Activated naive CD8-positive, alpha-beta T cell treated with anti-CD3 and anti-CD28 coated beads for 36 hours (primary cell): ENCODE measurements at places on chromosomes 3 and 15. TPM values are rescaled to one million over a fixed set of nuclear protein-coding genes. Genes with fewer than 3 reads are reported as not detected.

ATP13A3 gene
- 124 TPM for total RNA-seq

- H3K27ac ChIP-seq = peak overlapping the region; percentile 40
- H3K36me3 ChIP-seq = no peaks in the 10 kb centered on the region
- no peaks in the 10 kb centered on the region for H3K27me3 ChIP-seq
Measured at GRCh38 chr3:53269888-53270880, 14.4 kb upstream of the TKT start.

DNA sequence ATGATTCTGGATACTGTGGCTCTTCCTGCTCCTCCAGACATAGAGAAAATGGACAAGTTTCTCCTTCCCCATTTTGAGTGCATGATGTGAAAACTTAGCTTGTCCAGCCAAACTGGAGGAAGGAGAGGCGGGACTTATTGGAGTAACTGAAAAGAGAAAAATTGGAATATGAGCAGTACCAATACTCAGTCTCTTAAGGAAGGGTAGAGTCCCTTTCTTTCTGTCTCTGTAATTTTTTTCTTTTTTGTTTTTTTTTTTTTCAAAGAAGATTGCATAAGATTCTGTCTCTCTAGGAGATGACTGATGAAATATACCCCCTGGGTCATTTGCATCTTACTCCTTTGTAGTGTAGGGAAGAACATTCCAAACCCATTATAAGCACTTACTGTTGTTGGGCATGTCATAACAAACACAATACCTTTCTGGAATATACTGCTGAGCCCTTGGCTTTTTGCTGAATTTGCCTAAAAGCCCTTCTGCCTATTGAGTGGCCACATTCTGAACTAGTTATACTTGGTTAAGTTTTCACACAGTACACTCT lies 498.1 kb upstream of the TPRG1 start:
- peaks cover 7% of the 10 kb centered on the region for H3K36me3 ChIP-seq
- no peaks in the 10 kb centered on the region for H3K27me3 ChIP-seq
- no peak for DNase-seq
- no peak overlapping the region for H3K4me3 ChIP-seq
- H3K4me1 ChIP-seq = peaks cover 12% of the 10 kb centered on the region

GRCh38 chr3:154421083-154421482 lies 8.9 kb downstream of the GPR149 start:
- no peaks in the 10 kb centered on the region for H3K27me3 ChIP-seq
- no peaks in the 10 kb centered on the region for H3K36me3 ChIP-seq
- DNase-seq = no peak
- no peaks in the 10 kb centered on the region for H3K4me1 ChIP-seq
- no peak overlapping the region for H3K4me3 ChIP-seq

CDHR4 gene
- 0.37 TPM for total RNA-seq

GRCh38 chr3:14857506-14857905 lies 38.7 kb downstream of the FGD5 start:
- DNase-seq = no peak
- no peaks in the 10 kb centered on the region for H3K4me1 ChIP-seq
- no peak overlapping the region for H3K4me3 ChIP-seq
- H3K27me3 ChIP-seq = no peaks in the 10 kb centered on the region
